ENCODE measurements at places on chromosomes 1 and 21.

DNA sequence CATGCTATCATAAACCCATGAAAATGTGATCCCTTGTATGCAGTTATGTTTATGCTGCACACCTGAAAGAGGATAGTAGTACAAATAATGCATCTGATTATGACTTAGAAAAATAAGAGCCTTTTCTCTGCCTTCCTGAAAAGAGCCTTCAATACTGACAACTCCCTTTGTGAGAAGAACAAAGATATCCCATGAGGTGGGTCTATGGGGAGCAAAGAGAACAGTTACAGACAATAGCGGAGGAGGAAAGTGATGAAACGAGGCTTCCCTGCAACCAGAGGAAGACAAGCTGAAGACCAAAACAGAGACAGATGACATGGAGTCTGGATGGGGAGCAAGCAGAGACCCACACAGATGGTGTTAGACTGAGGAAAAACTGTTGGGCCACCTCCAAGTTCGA lies 598.3 kb upstream of the PLXNA2 start:
- DNase-seq = no peak

- no peak for DNase-seq
These were observed 172.0 kb upstream of the CAMK1G start for GRCh38 chr1:209411491-209411929.

DNA sequence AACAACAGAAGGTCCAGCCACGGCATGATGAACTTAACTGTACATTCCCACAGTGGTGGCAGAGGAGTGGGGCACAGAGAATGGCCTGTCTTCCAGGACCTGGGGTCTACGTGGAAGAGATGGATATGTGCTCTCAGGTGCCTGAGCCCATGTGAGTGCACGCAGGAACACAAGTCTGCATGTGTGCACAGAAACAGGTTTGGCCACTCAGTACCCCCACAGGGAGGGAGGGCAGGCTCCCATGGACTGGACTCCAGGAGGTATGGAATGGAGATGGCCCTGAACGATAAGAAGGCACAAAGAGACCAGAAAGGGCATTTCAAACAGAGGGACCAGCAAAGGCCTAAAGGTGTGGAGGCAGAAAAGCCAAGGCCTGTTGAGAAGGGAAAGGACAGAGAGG lies 10.8 kb downstream of the COL9A2 start:
- no peak for DNase-seq

DNA sequence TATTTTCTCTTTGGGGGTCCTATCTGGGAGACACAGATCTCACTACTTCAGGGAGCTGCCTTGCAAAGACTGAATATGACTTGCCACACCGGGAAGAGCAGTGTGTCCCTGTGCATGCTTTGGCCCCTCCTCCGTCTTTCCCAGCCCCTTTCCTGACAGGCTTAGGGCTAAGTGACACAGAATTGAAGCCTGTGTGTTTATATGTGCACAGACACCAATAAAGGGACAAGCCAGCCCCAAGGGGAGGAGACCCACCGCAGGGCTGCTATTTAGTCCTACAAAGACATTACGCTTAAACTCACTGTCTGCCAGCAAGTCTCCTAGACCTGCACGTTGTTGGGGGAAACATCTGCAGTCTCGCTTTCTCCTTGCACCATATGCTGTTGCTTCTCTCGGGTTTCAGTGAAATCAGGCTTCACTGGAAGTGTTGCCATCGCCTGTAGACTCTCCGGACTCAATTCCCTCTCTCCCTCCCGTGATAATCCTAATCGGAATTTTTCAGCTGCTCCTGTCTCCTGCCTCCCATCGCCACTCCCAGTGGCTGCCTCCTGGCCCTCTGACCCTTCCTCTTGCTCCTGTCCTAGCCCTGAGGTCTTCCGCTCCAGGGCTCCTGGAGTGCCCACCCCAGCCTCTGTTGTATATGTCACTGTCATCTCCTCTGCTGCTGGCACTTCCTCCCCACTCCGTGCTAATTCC lies 58.5 kb upstream of the LRRC53 start:
- DNase-seq = no peak

DNA sequence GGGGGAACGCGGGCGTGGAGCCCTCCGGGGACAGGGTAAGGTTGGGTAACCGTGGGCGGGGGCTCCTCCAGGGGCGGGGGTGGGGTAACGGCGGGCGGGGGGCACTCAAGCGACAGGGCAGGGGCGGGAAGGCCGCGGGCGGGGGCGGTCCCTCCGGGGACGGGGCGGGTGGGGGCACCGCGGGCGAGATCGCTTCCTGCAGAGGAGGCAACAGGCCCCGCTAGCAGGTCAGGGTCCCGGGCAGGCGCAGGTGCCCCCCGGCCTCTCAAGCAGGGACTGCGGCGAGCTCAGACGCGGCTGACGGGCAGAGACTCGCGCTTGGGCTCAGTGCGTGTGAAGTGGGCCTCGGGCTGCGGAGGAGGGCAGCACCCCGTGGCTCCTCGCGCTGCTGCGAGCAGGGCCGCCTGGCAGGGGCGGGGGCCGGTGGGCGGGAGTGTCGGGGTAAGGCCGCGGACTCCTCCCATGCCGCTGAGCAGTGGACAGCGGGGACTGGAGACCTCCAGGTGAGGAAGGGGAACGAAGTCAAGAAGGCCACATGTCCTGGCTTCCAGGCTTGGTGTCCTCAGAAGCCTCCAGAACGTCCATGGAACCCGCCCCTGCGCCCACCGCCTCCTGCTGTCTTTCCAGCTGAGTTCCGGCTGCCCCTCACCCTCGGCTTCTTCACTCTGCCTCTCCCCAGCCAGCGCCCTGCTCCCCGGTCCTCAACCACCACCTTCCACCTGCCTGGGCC lies 627 bp upstream of the GNB1 start:
- peak; percentile 50 for DNase-seq

DNA sequence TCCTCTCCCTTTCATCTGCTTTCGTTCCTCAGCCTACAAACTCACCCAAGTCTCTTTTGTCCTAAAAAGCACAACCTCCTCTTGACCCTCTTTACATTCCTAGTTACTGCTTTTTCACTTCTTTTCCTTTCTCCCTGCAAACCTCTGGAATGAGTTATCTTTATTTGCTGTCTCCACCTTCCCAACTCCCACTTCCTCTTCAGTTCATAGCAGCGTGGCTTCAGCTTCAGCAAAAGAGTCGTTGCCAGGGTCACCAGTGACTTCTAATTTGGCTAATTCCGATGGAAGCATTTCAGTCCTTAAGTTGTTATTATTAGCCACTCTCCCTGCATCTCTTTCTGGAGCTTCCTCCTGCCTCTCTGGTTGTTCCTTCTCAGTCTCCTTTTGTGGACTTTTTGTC lies 6.2 kb upstream of the TMEM54 start:
- DNase-seq = no peak

DNA sequence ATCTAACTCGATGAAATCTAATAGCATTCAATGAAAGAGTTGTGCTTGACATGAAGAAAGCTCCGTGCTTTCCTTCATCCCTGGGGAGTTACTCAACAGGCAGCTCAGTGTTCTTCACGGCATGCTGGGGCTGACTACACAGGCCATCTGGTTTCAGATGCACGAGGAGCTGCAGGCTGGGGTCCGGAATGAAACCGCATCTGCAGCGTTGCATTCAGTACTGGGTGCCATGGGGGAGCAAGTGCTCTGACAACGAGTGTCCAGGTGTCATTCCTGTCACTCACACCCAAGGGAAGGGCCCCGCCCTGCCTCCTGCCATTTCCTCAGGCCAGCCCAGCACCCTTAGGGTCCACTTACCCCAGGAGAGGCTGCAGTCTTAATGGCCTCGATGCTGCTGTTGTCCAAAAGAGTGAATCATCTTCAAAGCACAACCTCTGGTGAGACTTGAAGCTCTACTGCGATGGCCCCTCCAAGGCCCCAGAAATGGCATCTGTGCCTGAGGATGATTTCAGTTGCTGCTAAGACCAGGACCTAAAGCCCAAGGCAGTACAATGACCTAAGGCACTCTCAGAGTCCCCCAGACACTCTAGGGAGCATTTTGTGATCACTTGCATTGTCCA lies 61.4 kb downstream of the STUM start:
- DNase-seq = no peak

DNA sequence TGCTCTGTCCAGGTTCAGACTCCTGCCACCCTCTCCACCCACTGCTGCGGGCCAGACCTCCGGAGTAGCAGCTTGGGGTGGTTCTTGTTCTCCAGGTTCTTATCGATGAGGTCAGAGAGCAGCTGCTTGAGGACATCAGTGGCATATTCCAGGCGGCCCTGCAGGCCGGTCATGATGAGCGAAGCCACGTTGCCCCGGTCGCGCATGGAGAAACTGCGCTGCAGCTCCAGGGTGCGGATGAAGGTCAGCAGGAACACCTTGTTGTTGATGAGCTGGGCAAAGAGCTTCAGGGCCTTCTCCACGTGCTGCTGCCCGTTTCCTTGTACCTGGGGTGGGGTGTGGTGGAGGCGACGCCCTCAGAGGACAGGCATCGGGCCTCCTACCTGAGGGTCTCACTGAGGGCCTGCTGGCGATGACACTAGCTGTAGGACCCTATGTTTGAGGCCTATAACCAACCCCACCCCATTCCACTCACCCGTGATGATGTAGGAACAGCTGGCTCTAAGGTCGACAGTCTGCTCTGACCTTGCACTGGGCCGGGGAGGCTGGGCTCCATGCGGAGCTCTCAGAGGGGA lies 131.2 kb upstream of the CD34 start:
- no peak for DNase-seq

DNA sequence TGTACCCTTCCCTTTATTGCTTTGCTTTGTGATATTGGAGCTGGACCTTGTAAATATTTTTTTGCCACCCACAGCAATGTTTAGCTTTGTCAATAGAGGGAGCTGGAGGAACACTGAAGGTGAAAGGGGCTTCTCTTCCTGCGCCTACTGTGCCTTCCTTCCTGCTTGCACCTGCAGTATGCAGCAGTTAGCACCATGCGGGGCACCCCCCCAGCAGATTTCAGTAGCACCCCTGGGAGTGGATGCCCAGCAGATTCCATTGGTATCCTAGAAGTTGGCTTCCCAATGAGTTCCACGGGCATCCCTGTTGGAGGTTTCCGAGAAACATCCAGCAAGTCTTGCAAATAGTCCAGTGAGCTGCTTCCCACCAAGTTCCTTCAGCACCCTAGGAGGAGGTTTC lies 25.6 kb downstream of the S100A10 start:
- DNase-seq = no peak

- no peak for DNase-seq
These were observed 53.1 kb downstream of the NMNAT2 start for GRCh38 chr1:183365093-183365492.

GRCh38 chr1:7808253-7808844 lies 24.3 kb downstream of the PER3 start:
- DNase-seq = no peak

GRCh38 chr1:36511804-36512798 lies 29.4 kb upstream of the CSF3R start:
- DNase-seq = no peak

GRCh38 chr1:227429447-227430359 lies 111.4 kb upstream of the CDC42BPA start:
- no peak for DNase-seq

GRCh38 chr1:225962440-225962975 lies 21.5 kb upstream of the LEFTY2 start:
- peak; percentile 74 for DNase-seq

DNA sequence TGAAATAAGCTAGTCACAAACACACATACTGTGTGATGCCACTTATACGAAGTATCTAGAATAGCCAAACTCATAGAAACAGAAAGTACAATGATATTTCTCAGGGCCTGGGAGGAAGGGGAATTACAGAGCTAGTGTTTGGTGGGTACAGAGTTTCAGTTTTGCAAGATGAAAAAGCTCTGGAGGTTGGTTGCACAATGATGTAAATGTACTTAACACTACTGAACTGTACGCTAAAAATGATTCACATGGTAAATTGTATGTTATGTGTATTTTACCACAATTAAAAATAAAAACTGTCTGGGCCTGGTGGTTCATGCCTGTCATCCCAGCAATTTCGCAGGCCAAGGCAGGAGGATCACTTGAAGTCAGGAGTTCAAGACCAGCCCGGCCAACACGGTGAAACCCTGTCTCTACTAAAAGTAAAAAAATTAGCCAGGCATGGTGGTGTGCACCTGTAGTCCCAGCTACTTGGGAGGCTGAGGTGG lies 15.3 kb upstream of the FHAD1 start:
- no peak for DNase-seq

DNA sequence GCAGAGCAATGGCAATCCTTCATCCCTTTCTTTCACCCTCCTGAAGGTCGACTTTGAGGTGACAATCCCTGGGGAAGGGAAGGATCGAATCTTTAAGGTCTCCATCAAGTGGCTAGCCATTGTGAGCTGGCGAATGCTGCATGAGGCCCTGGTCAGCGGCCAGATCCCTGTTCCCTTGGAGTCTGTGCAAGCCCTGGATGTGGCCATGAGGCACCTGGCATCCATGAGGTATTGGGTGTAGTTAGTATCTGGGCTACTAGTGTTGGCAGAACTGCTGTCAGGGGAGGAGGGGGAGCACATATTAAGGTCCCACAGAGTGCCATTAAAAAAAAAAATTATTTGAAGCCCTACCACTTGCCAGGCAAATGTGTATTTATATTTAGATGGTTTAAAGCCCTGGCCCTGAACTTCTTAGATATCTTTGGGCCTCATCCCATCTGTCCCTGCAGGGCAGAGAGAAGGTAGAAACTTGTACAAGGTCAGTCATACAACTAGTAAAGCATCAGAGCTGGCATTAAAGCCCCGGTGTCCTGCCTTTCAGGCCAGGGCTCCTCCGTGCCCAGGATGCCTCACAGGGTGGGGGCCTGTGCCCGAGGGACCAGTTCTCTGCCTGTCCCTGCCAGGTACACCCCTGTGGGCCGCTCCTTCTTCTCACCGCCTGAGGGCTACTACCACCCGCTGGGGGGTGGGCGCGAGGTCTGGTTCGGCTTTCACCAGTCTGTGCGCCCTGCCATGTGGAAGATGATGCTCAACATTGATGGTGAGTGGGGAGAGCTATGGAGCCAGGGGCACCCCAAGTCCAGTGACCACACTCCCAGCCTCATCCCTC lies 10.3 kb downstream of the AGO1 start:
- no peak for DNase-seq

GRCh38 chr1:107643766-107644165 lies 321.2 kb downstream of the VAV3 start:
- DNase-seq = no peak
